ENCODE measurements at places on chromosomes 1 and 21.

GRCh38 chr1:51518033-51518585 is 957 bp downstream of the EPS15 start:
- DNase-seq: peak; percentile 61

DNA sequence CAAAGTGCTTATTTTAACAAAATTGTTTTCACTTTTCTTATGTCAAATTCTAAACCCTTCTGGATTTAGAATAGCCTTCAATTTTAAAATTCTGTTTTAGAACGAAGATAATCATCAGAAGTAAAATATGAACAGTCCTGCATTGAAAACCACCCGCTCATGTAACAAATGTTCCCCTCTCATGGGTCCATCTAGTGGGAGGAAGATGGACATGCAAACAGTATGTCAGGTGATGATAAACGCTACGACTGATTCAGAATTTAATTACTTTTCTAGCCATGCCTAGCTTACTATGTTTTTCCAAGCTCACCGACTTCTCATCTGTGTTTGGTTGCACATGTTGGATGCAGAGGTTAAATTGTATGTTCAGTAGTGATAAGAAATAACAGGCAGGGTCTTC is 23.5 kb downstream of the SOD1 start:
- no peak for DNase-seq

- no peak for DNase-seq
These were observed 9.0 kb upstream of the RBM8A start for GRCh38 chr1:145936247-145936646.

GRCh38 chr1:21271550-21271949 is 18.7 kb downstream of the ECE1 start:
- DNase-seq: no peak

DNA sequence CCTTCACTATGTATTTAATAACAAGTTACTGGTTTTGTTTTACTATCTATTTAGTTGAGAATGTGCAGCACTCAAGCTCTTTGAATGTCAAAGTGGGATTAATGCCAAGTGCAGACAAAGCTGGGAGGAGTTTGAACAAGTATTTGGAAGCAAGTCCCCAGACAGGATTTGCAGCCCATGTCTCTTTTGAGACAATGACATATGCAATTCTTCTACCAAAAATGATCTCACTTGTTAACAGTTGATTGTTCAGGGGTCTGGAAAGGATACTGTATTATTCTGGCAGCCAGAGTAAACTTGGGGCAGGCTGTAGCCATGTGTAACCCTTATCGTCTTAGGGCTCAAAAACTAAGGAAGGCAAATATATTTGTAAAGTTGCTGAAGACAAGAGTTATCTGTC is 15.8 kb downstream of the COLGALT2 start:
- no peak for DNase-seq

- DNase-seq: no peak
These were observed 142.3 kb downstream of the TRIM33 start for GRCh38 chr1:114368560-114369255.

DNA sequence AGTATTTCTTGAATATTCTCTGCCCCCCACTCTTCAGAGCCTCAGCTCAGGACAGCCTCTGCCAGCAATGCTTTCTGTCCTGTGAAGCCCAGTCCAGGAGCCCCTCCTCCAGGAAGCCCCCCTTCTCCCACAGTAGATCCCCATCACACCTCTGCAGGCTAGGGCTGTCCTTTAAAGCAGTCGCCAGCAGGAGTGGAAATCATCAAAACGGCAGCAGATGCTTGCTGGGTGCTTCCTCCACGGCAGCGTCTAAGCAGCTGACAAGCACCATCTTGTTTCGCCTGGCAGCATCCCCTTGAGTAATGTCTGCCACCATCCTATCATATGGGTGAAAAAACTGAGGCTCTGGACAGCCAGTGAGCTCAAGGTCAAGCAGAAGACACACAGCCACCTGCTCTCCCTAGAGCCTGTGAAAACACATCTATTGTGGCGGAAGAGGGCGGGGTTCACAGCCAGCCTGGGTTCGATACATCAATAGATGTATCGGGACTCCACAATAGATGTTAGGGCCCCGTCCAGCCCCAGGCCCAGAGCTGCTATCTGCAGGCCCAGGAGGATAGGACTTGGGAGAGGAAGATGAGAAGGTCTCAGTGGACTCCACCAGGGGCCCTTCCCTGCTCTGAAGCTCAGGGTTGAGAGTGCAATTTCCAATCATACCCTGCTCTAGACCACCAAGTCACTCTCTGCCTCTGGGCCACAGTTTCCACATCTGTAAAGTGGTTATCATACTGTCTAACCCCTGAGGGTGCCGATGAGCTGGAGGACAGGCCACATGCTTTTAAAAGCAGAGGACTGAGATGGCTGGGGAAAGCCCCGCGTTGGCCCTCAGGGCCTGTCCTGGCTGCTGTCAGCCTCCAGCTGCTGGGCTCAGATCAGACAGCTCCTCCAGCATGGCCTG is 17.5 kb downstream of the RUNX3 start:
- DNase-seq: no peak

DNA sequence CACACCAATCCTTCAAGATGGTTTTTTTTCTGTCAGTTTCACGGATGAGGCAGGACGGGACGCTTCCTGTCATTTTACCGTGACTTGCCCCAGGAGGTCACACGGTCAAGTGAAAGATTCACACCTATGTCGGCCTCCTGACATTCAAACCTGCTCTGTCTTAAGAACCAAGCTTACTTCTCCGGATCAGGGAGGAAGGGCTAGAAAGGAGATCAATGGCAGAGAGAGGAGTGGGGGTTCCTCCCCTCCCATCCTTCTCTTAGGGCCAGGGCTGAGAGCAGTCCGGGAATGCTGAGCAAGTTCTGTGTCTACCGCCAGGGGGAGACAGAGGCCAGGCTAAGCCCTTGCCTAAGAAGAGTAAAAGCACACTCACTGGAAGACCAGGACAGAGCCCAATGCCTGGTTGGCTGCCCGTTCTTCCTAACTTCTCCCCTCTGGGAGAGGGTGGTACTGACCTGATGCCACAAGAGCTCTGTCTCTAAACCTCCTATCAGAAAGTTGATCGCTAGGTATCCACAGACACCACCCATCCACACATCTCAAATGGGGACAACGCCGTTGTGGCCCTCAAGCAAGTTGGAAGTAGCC is 1.1 kb upstream of the PPM1J start:
- peak; percentile 92 for DNase-seq

- DNase-seq: no peak
These were observed 106.9 kb upstream of the LYPLAL1 start for GRCh38 chr1:219066631-219067349.

GRCh38 chr1:198162091-198162767 is 5.4 kb downstream of the NEK7 start:
- DNase-seq: peak; percentile 37

- no peak for DNase-seq
These were observed 750 bp upstream of the PTGFRN start for GRCh38 chr1:116908820-116909511.

- DNase-seq: no peak
These were observed 941 bp upstream of the TBCE start for GRCh38 chr1:235366286-235366685.

DNA sequence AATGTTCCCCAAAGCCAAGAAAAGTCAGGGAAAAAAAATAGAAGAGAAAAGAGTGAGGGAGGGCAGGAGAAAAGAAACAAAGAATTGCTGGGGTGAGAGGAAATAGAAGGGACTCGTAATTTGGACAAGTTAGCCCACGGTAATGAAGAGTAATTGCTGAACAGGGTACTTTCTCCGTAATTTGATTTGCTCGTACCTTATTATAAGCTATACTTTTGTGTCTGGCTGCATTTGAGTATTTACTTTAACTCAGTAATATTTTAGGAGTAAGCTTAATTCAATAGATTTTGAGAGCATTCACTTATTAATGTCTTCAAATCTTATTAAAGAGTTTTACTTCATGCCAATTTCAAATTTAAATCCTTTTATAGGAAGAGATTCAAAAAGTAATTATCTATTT is 527.5 kb downstream of the COL11A1 start:
- no peak for DNase-seq

GRCh38 chr1:25683731-25684130 is 67.1 kb downstream of the MAN1C1 start:
- DNase-seq: no peak

DNA sequence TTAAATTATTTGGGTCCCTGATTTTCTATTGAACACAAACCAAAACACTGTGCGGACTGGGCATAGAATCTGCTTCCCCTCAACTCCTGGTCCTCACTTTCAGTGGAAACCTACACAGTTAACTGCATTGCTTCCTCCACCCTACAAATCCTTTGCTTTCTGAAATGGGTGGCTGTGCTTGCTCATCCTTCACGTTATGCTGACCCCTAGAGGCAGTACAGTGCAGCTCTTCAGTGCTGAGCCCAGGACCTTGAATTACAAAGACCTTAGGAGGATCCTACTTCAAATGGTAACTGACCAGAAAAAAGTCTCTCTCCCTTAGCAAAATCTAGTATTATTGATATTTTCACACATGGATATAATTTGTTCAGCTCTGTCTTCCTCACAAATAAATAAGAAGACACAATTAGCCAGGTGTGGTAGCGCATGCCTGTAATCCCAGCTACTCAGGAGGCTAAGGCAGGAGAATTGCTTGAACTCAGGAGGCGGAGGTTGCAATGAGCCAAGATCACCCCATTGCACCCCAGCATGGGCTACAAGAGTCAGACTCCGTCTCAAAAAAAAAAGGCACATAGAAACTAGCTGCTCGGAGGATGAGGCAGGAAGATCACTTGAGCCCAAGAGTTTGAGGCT is 63.4 kb upstream of the L1TD1 start:
- DNase-seq: peak; percentile 58

DNA sequence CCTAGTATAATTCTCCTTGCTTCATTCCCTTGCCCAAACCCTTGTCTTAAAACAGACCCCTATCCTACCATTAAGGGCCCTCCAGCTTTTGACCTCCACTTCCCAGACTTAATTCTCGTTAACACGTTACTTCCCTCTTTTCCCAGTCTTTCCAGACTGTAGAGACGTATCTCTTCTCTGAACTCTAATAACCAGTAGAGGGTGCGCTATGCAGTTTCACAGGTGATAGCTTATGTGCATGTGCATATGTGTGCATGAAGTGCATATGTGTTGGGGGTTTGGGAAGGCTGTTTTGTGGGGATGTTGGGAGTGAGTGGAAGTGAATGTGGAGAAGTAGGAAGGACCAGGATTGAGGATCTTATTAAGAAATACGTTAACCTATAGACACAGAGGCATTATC is 78.1 kb upstream of the CCDC190 start:
- no peak for DNase-seq

DNA sequence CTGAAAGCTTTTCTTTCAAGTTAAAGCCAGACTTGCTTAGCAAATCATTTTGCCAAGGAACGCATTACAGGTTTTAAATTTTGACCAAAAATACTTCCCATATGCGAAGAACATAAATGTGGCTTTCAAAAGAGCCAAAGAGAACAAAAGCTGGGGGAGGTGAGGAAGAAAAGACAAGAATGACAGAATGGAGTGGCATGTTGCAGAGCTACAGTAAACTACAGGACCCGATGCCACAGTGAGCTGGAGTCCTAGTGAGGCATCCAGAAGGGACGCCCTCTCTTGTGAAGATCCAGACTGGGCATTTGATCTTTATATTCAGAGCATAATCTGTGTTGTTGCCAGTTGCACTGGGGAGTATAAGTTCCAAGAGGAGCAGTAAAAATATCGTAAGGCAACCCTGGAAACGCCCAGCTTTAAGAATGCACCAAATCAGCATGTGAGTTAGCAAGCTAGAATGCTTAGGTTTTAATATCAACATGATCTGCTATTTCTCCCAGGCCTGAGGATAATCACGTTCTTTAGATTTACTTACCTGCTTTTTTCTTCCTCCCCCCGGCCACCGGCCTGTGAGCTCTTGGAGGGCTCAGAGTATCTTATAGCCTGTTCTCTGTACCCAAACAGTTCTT is 48.4 kb upstream of the HOOK1 start:
- no peak for DNase-seq

- DNase-seq: no peak
These were observed 6.6 kb upstream of the FOXE3 start for GRCh38 chr1:47409311-47410067.

DNA sequence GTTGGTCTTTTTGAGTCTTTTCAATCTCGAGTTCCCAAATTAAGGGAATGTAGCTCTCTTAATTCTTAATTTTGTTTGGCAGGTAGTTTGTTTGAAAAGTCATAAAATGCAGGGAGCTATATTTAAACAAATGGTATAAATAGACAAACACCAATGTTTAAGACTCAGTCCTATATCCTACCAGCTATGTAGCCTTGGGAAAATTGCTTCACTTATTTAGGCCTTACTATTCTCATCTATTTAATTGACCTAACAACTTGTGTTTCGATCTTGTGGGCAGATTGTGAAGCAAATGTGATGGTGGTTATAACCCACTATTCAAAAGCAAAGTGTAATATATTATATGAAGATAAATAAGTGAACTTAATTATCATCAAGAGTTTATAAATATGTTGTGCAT is 167.3 kb upstream of the KCTD3 start:
- DNase-seq: no peak

DNA sequence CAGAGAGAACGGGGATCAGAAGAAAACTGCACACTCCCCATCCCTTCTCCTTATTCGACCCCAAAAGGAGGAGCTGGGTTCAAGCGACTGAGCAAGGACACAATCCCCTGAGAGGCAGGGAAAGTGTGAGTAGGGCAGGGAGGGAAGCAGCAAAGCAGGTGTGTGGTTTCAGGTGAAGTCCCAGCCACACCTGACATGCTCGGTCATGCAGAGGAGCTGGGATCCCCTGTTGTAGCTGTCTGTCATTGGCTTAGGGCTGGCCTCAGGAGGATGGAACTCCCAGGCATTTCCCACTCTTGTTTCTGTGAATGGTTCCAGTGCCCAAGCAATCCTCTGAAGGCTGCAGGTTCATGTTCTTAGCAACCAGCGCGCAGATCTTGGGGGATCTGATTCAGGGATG is 150.7 kb downstream of the DSCAM start:
- no peak for DNase-seq

GRCh38 chr1:203354246-203354645 is 3.3 kb upstream of the FMOD start:
- no peak for DNase-seq

- DNase-seq: no peak
These were observed 2.1 kb downstream of the RCOR3 start for GRCh38 chr1:211261229-211261628.

GRCh38 chr1:173628888-173629287 is 6.2 kb upstream of the TEX50 start:
- no peak for DNase-seq

DNA sequence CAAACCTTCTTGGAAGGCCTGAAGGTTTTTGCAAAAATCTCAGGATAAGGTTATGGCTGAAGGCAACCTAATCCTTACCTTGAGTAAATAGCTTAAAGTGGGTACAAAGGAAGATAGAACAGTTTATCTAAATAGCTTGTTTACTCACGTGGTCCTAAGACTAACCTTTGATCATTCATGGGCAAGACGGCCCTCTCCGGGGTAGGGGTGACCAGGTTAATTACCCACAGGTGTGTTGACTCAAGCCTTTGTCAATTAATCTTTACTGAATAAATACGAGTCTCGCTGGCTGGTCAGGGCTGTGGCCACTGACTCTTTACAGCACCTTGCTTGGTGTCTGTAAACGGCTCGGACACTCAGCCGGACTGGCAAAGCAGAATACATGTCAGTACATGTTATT is 10.8 kb downstream of the AADACL4 start:
- no peak for DNase-seq

GRCh38 chr1:109816975-109817535 is 53.3 kb upstream of the EPS8L3 start:
- DNase-seq: no peak

- no peak for DNase-seq
These were observed 37.0 kb downstream of the SPAG17 start for GRCh38 chr1:118148034-118148433.
